ENCODE measurements at places on chromosomes 6 and 20. TPM values are rescaled to one million over a fixed set of nuclear protein-coding genes. Genes with fewer than 3 reads are reported as not detected.

The NTSR1 gene
- total RNA-seq = not detected

The SLC17A9 gene
- 15.9 TPM for total RNA-seq

DNA sequence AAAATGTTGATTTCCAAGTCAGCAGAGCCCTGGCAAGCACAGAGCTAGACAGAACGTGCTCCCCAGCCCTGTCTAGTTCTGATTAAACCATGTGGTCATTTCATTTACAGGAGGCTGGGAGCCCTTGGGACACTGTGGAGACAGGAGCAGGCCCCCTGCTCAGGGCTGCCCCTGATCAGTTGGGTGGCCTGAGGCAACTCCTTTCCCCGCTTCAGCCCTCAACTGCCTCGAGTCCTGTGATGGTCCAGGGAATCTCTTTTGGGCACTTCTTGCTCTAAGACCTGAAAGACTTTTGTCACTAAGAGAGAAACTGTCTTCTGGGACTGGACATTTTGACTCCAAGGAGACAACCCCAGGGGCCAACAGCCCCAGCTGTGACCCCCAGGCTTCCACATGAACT lies 13.5 kb downstream of the DYNLRB1 start:
- no peak for DNase-seq

- DNase-seq = no peak
Observed at GRCh38 chr6:140480852-140481251, 1106.4 kb upstream of the CITED2 start.

The SOX4 gene
- 5.0 TPM for total RNA-seq
